ENCODE measurements at places on chromosomes 3 and 15. TPM values are rescaled to one million over a fixed set of nuclear protein-coding genes. Genes with fewer than 3 reads are reported as not detected.
A peak's percentile ranks its signal among the peaks of the same experiment; 100 is the strongest.

Gene CELSR3
- 1.2 TPM for total RNA-seq

Gene TWF2
- 115 TPM for total RNA-seq

- H3K27ac ChIP-seq, result no peak overlapping the region
- no peaks in the 10 kb centered on the region for H3K36me3 ChIP-seq
- DNase-seq, result peak; percentile 32
Observed at GRCh38 chr3:169964176-169964575, 2.4 kb upstream of the SEC62 start.

DNA sequence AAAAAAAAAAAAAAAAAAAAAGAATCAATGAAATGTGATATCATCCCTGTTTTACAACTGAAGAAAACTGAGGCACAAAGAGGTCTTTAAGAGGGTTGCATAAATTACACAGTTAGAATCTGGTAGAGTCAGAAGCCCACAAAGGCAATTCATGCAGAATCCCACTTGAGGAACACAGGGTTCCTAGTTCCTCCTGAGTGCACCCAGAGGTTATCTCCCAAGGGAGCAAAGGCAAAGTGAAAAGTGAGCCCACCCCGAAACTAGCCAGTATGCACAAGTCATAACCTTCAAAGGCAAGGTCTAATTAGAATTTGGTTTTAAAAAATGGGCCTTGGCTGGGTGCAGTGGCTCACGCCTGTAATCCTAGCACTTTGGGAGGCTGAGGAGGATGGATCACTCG is 37.8 kb downstream of the AP3S2 start:
- no peak overlapping the region for H3K4me3 ChIP-seq
- peaks cover 10% of the 10 kb centered on the region for H3K36me3 ChIP-seq
- no peak overlapping the region for H3K27ac ChIP-seq
- H3K4me1 ChIP-seq, result peaks cover 6% of the 10 kb centered on the region
- no peak for DNase-seq
- no peaks in the 10 kb centered on the region for H3K27me3 ChIP-seq

DNA sequence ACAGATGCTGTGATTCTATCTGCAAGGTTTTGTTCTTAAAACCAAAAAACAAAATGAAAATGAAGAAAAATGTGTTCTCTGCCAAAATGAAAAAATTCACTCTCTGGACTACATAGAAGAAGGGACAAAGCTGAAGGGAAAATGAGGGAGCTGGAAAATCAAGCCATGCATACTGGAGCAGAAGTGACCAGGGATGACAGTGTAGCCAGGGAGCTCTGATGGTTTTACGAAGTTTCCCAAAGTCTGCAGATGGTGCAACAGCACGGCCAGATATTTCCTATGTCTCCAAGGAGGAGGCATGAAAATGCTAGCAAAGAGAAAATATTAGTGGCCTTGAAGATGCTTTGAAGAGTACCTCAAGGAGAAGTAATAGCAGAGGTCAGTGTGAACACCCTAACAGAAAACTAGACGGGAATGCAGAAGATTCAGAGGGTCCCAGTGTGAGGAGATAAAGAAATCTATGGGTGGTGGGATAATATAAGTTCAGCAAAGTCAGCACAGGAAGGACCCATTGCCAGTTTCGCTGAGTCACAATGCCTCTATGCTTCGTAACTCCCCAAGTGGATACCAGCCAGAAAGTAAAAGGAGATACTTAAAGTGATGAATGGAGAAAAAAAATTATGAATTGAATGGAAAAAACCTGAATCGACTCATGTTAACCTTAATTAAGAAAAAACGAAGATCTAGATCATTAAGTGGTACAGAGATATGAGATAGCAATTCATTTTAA is 39.0 kb upstream of the POMGNT2 start:
- no peak for DNase-seq
- no peaks in the 10 kb centered on the region for H3K27me3 ChIP-seq
- peaks cover 12% of the 10 kb centered on the region for H3K4me1 ChIP-seq
- H3K27ac ChIP-seq, result peak overlapping the region; percentile 27
- peak overlapping the region; percentile 42 for H3K4me3 ChIP-seq
- H3K36me3 ChIP-seq, result no peaks in the 10 kb centered on the region

DNA sequence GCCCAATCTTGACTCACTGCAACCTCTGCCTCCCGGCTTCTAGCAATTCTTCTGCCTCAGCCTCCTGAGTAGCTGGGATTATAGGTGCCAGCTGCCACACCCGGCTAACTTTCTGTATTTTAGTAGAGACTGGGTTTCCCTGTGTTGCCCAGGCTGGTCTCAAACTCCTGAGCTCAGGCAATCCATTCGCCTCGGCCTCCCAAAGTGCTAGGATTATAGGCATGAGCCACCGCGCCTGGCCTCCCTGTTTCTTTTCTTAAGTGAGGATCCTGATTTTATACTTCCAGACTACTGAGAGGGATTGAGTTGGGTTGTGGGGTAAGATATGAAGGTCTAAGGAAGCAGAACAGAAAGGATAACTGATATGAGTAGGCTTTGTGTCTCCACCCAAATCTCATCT is 106.8 kb downstream of the CNTN3 start:
- no peak overlapping the region for H3K27ac ChIP-seq
- no peaks in the 10 kb centered on the region for H3K27me3 ChIP-seq
- no peak for DNase-seq
- no peak overlapping the region for H3K4me3 ChIP-seq
- no peaks in the 10 kb centered on the region for H3K4me1 ChIP-seq
- H3K36me3 ChIP-seq, result no peaks in the 10 kb centered on the region

GRCh38 chr15:65339416-65339815 is 34.9 kb downstream of the RNU5B-1 start:
- no peak overlapping the region for H3K4me3 ChIP-seq
- no peaks in the 10 kb centered on the region for H3K36me3 ChIP-seq
- no peaks in the 10 kb centered on the region for H3K4me1 ChIP-seq
- H3K27me3 ChIP-seq, result peaks cover 28% of the 10 kb centered on the region
- DNase-seq, result no peak
